ENCODE measurements at places on chromosomes 2 and 18.

DNA sequence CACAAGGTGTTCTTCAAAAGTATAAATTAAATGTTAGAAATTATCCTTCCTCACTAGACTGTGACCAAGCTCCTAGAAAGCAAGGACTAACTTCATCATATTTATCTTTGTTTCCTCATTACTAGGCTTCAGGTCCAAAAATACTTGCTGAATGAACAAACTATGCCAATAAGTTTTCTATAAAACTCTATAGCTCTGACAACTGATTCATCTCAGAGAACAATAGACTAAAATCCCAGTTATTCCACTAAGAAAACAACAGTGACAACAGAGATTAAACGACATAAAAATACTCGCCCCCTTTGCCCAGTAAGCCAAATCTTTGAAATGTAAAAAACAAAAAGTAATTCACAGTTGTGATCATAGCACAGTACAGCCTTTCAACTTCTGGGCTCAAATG lies 13.6 kb downstream of the TLK1 start:
- no peak for DNase-seq

- DNase-seq, result no peak
These were observed 49.8 kb upstream of the AGPS start for GRCh38 chr2:177342736-177343135.

DNA sequence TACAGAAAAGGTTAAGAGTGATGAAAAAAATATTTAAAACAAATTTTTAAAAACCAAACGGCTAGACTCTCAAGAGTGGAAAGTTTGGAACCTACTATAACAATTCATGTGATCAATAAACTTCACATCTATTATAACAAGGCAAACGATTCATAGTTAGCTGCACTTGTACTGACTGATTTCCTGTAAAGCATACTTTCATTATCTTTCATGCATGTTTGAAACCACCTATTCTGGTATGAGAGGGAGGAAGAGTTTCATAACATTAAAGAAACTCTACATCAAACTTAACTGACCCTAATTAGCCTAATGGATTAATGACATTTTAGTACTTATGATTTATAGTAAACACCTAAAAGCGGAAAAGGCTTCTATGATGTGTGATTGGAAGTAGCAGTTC lies 43.7 kb upstream of the VWC2L start:
- DNase-seq, result no peak

DNA sequence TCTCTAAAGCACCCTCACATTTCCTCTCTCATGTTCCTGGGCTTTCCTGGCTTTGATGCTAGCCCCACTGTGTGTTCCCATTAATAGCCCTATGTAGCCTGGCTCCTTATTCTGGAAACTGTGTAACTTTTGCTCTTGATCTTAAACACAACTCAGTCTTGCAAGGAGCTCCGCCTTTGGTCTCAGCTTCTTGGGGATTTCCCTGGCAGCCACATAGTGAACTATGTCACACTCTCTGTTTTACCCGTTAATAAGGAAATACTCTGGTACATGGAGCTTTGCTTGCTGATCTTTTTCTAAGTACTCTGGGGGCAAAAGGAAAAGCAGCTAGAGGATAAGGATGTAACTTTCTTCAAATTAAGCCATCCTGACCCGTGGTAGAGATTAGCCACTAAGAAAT lies 259.3 kb downstream of the NEDD4L start:
- DNase-seq, result no peak

- no peak for DNase-seq
These were observed 40.1 kb upstream of the NDUFV2 start for GRCh38 chr18:9062418-9062751.

DNA sequence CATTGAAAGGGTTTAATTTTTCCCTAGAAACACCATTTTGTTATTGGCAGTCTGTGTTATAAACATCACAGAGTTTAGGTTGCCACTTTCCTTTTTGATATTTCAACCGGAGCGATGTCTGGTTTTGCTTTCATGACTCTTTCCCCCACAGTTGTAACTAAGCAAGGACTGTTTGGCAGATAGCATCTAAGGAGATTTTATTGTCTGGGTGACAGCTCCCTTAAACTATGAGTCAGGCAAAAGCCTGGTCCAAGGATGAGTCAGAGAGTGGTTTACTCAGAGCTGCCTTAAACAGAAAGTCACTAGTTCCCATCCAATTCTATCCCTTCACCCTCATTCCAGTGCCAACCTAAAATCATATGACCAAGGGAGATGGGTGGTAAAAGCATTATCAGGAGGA lies 341.6 kb upstream of the VWC2L start:
- DNase-seq, result no peak

DNA sequence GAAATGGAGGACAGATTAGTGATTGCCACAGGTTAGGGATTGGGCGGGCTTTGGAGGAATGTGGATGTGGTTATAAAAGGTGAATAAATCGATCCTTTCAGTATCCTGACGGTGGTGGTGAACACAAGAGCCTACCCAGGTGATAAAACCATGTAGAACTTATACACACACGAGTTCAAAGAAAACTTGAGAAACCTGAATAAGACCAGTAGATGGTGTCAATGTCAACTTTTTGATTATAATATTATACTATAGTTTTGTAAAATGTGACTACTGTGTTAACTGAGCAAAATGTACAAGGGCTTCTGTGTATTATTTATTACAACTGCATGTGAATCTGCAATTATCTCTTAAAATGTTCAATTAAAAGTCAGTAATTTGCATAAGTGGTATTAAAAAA lies 136.3 kb downstream of the ERBB4 start:
- no peak for DNase-seq

DNA sequence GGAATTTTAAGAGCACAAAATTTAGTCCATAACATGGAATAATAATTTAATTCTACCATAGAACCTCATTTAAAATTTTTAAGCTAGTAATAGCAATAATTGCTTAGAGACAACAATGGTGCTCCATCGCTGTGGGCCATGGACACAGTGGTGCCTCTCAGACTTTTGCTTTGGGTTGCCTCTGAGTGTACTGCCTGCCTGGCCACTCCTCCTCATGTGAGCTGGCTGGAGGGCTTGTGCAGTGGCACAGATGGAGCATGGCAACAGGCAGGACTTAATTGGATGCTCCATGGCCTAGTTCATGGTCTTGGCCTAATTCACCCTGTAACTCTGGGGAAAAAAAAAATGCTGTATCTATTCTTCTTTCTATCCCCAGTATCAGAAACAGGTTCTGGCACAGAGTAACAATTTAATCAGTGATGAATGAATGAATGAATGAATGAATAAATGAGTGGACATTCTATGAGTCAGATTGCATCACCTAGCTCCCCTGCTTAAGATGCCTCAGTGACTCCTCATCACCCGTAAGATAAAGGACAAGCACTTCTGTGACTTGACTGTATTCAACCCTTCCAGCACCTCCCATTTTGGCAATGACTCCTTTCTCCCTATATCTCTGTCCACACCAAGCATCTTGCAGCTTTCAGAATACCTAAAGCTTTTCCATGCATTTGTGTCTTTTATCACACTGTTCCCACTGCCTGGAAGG lies 211.8 kb upstream of the SLC14A2 start:
- DNase-seq, result no peak

DNA sequence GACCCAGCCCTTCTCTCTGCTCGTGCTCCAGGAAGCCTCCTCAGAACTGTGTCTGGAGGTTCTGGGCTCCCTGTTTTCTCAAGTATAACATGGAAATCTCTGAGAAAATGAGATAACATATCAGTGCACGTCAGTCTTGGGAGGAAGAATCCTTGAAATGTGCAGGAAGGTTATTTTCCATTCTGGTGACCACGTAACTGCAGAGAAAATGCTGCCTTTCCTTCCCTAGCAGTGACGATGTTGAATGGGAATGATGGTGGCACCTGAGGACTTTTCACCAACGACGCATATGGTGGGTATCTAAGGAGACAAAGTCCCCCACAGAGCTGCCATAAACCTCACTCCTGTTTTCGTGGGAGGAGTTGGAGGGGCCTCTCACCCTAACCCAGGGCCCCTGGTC lies 272.1 kb upstream of the SIX2 start:
- no peak for DNase-seq

DNA sequence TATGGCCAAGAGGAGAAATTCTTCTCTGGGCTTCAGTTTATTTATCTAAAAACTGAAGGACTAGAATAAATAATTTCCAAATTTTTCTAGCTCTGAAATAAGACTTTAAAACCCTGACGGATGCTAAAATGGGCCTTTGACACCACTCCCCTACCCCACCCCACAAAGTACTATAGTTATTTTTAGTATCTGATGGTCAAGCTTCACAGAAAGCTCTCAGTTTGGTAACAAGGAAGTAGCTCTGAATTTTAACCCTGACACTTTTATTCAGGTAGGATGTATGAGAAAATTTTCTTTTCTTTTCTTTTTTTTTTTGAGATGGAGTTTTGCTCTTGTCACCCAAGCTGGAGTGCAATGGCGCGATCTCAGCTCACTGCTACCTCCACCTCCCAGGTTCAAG lies 2.4 kb downstream of the RBKS start:
- DNase-seq, result no peak

- DNase-seq, result no peak
These were observed 8.8 kb upstream of the CRACDL start for GRCh38 chr2:98944775-98945174.

- DNase-seq, result no peak
These were observed 46.3 kb downstream of the TMEM247 start for GRCh38 chr2:46525522-46526155.

DNA sequence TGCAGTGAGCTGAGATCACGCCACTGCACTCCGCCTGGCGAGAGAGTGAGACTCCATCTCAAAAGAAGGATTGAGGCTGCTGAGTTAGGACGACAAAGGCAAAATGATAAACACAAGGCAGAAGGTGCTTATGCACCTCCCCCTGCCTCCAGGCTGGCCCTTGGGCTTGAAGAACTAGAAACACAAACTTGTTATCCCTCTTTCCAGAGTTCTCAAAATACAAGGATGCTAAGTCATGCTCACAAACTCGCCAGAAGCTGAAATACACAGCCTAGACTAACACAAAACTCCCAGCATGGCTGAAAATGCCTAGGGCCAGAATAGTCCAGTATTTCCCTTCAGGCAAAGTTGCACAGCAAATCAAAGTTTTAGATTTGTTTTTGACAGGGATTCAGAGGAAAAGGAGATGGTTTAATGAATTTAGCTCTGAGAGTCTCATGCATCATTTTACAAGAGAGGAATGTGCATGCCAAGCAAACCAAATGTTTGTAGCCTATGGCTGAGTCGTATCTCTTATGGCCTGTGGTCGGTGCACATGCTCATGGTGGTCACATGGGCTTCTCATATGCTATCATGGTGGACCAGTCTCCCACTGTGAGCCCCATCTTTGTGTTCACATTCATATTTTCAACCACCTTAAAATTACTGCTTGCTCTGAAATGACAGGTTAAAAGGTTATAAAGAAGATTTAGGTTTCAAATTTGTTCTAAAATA lies 16.2 kb upstream of the MREG start:
- DNase-seq, result no peak

DNA sequence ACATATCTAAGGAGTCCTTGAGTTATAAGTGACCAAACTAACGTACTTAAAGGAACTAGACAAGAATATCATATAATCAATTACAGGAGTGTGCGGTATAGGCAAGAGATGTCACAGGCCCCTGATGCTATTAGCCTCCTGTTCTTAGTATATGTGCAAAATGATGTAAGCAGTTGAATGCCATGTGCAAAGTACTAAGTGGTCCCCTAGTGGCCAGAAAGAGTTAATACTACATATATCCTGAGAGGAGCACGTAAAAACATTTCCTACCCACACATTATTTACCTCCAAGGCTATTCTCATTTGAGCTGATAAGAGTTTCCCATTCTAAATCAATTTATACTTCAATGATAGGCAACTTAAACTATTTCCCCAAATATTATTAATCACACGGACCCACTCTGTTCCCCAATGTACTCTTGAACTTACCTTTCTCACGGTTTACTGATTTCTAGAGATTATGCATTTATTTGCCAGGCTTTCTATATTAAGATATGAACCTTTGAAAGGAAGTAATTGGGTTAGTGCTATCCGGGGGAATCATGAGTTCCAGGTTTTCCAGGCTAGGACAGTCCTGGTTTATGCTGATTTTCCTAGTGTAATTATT lies 158.0 kb upstream of the KLHL14 start:
- no peak for DNase-seq

- DNase-seq, result no peak
These were observed 1147.1 kb downstream of the CNTNAP5 start for GRCh38 chr2:125172181-125172580.

DNA sequence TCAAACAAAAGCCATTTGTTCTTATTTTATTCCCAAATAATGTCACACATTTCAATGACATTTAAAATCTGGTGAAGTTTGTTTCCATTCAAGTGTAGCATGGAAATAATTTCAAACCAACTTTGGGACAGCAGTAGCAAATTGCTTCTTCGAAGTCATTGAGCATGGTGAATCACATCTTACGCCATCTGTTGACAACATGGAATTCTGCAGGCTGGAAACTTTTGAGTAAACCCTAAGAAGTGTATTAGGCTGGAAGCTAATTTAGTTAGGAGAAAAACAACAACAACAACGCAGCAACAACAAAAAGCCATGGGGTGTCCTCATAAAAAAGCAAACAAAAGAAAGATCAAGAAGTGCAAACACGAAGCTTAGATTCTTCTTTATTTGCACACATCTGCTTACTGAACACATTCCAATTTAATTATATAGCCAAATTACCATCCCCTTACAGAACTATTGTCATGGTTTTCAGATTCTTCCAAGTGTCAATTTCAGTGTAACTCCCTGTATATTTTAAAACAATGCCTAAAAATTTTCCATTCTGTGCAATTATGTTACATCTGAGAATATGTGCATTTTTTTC lies 659.0 kb upstream of the CDH7 start:
- DNase-seq, result no peak

- no peak for DNase-seq
These were observed 18.2 kb downstream of the FBLN7 start for GRCh38 chr2:112156152-112156986.

DNA sequence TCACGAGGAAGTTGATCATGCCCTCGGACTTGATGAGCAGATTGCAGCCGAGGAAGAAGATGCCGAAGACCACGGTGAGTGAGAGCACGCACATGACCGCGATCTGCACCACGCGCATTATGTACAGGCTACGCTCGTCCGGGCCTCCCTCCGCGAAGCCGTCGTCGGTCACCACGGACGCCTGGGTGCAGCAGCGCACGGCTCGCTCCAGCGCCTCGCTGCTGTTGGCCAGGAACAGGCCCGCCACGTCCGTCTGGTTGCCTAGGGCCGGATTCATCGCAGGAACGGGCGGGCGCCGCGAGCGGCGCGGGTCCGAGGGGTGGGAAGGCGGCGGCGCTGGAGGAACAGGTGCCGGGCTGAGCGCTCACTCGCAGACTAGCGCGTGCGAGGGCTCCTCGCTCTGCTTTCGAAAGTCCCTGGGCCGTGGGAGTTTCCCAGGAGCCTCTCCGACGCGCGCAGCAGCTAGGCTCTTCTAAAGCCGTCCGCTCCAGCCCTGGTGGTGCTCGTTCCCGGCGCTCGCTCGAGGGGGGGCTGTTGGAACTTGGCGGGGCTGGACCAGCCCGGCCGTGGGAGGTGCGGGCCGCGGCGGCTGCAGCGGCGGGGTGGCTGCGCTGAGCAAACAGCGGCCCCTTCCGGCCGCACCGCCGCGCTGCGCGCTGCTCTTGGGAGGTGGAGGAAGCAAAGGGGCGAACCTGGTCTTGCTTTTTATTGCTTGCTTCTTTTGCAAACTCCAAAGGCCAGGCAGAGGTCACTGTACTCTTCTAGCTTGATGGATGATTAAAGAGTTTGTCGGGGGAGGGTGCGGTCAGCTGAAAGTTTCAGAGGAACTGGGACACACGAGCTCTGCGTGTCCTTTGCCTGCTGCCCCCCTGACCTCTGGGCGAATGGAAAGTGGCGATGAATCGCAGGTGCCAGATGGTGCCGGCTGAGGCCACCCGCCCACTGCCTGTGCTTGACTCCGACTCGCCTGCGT lies at the start of gene RPRM:
TSS of gene RPRM (minus strand) at position 474 of the 973 bp plus-strand sequence. CDS start at position 277, 197 bp downstream.
- DNase-seq, result no peak

- no peak for DNase-seq
These were observed 241.5 kb downstream of the ICOS start for GRCh38 chr2:204177977-204178522.
